Activated CD4-positive, alpha-beta T cell treated with anti-CD3 and anti-CD28 coated beads, Interleukin-2, amount 50 U/mL, for 48 hours (primary cell): ENCODE measurements at places on chromosomes 16 and 17.

GRCh38 chr17:76384987-76385891, 830 bp downstream of the SPHK1 start:
- peak; percentile 61 for DNase-seq

GRCh38 chr16:10031473-10031872, 150.8 kb downstream of the GRIN2A start:
- no peak for DNase-seq

DNA sequence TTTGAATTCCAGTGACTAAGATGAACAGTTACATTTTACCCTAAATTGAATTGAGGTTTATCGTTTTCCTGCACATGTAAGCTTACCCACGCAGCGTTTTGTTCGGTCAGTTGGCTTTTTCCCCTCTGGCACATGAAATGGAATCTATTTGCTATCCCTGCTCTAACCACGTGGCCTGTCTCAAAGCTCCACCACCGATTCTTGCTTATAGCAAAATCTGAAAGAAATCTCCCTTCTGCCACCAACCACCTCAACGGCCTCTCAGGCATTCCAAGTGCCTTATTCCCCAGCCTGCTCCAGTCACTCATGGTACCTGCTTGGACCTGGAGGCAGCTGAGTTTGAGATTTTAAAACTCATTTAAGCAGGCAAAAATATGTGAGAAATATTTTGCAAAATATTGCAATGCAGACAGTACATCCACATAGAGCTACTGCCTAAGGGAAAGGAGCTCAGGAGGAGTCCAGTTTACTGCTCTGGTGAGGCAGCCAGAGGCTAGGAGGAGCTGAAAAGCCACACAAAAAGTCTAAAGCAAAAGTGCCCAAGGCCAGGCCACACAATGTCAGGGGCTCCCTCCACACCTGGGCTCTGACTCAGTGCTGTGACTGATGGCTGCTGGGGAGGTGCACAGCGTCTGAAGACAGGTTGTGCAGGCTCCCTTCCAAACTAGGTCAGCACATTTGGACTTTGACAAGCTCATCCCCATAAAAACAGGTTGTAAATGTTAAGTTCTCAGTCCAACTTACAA, 26.4 kb downstream of the ARHGAP17 start:
- DNase-seq = peak; percentile 27

DNA sequence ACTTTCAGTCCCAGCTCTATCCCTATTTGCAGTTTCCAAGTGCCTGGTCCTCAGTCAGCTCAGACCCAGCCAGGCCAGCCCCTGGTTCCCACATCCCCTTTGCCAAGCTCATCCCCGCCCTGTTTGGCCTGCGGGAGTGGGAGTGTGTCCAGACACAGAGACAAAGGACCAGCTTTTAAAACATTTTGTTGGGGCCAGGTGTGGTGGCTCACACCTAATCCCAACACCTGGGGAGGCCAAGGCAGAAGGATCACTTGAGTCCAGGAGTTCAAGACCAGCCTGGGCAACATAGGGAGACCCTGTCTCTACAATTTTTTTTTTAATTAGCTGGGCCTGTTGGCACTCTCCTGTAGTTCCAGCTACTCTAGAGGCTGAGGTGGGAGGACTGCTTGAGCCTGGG, 1.7 kb downstream of the STH start:
- DNase-seq = no peak

- peak; percentile 71 for DNase-seq
These were observed 11.7 kb downstream of the ABCC1 start for GRCh38 chr16:15961060-15961511.

GRCh38 chr17:77734371-77735080, 224.0 kb upstream of the TNRC6C start:
- DNase-seq = no peak

- DNase-seq = no peak
These were observed 5.4 kb upstream of the GJD3 start for GRCh38 chr17:40369923-40370322.

- peak; percentile 62 for DNase-seq
These were observed at the start of gene MED13 for GRCh38 chr17:62064791-62065563. Gene MED13, minus strand, starts transcription at chr17:62065278. Its CDS starts 73 bp downstream, at chr17:62065205.

DNA sequence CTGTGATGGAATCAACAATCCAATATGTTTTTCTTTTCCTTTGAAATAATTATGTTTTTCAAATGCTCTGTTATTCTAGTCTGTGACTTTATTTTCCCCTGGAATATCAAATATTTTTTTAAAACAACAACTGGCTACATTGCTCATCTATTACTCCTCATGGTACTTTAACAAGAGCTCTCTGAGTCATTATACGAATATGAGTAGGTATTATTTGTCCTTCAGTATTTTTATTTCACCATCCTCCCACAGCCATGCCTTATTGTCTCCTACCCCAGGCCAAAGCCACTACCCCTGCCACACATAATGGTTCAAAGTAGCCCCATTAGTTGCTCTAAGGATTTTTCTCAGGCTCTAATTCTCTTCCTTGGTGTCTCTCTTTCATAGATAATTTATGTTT, 1572.3 kb downstream of the CDH8 start:
- no peak for DNase-seq

- no peak for DNase-seq
These were observed 85.6 kb downstream of the OMG start for GRCh38 chr17:31211352-31212012.

- no peak for DNase-seq
These were observed 57.8 kb downstream of the STH start for GRCh38 chr17:46056800-46057304.

- no peak for DNase-seq
These were observed 535.1 kb downstream of the CDH11 start for GRCh38 chr16:64586781-64587180.

DNA sequence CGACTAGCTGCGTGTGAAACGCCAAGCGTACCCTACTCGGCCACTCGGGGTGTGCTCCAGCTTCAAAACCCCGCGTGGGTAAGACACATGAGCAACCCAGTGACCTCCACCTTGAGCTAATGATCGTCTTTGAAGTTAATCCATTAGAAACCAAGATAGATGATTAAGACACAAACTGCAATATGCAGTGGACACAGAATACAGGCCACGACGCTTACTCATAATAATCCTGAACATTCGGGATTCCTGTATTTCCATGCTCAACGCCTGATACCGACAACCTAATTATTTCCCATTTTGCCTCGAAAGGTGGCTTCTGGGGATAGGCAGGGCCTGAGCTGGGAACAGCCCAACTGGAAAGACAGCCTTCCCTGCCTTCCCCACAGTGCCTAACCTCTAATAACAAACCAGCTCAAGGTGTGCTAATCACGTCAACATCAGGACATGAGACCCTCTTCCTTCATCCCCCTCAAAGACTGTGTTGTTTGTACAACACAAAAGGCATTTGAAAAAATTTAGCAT, 504 bp upstream of the COPRS start:
- DNase-seq = no peak

GRCh38 chr17:72692676-72693075, 399.8 kb downstream of the SLC39A11 start:
- DNase-seq = no peak

- no peak for DNase-seq
These were observed 23.6 kb downstream of the BMERB1 start for GRCh38 chr16:15457958-15458357.

DNA sequence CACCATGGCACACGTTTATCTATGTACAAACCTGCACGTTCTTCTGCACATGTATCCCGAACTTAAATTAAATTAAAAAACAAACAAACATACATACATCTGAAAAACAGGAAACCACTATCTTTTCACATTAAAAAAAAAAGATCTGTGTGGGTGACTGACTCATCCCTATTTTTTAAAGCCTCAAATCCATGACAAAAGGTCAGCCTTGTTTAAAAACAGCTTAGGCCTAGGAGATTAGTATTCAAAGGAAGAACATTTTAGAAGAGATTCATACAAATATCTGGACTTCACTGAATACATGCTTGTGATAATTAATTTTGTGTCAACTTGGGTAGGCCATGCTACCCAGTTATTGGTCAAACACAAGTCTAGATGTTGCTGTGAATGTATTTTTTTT, 4.7 kb upstream of the PRKAR1A start:
- no peak for DNase-seq

- DNase-seq = peak; percentile 92
These were observed 9.0 kb upstream of the ZFP90 start for GRCh38 chr16:68529931-68530701.

GRCh38 chr17:1563786-1564613, 1.4 kb upstream of the PITPNA start:
- no peak for DNase-seq

DNA sequence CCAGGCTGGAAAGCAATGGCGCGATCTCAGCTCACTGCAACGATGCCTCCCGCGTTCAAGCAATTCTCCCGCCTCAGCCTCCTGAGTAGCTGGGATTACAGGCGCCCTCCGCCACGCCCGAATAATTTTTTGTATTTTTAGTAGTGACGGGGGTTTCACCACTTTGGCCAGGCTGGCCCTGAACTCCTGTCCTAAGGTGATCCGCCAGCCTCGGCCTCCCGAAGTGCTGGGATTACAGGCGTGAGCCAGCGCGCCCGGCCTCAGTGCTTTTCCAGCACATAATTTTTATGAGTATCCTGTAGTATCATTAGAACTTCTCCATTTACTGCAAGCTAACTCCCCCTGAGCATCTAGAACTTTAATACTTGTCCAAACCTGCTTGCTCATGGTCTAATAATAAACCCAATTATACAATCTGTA, 1.8 kb downstream of the UBE2G1 start:
- DNase-seq = no peak

DNA sequence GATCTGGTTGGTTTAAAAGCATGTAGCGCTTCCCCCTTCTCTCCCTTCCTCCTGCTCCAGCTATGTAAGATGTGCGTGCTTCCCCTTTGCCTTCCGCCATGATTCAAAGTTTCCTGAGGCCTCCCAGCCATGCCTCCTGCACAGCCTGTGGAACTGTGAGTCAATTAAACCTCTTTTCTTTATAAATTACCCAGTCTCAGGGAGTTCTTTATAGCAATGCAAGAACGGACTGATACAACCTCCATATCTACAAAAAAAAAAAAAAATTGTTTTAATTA, 16.6 kb upstream of the PDXDC1 start:
- DNase-seq = no peak

DNA sequence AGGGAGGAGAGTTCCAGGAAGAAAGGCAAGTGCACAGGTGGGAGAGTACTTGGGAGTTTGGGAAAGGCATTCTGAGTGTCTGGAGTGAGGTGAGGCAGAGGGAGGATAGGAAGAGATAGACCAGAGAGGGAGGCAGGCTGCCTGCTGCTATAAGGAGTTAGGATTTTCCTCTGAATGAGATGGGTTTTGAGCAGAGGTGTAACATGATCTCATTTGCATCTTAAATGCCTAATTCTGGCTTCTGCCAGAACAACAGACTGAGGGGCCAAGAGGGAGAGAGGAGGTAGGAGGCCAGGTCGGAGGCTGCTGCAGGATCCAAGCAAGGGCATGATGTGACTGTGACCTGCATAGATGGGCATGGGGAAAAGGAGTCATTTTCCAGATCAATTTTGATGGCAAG, 31.5 kb upstream of the IRX6 start:
- DNase-seq = no peak

GRCh38 chr16:54780266-54780665, 150.4 kb upstream of the IRX5 start:
- no peak for DNase-seq

- DNase-seq = peak; percentile 28
These were observed 131.3 kb downstream of the AIPL1 start for GRCh38 chr17:6303664-6304063.

GRCh38 chr16:23673971-23674614, 4.6 kb upstream of the PLK1 start:
- DNase-seq = no peak

DNA sequence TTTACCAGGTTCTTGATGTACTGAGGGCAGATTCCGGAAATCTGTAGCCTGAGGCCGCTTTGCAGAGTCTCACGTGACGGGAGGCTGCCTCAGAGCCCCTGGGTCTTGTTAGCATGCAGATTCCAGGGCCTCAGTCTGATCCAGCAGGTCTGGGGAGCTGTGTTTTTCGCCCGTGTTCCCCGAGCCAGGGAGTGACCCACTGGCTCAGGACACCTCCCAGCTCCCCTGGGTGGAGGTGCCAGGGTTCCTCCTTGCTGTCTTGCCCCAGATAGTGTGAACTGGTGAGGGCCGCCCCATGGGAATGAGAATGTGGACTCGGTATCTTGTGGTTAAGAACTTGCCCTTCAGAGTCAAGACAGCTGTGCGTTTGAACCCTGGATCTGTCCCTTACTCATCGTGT, 98.6 kb downstream of the OR1D5 start:
- DNase-seq = no peak

DNA sequence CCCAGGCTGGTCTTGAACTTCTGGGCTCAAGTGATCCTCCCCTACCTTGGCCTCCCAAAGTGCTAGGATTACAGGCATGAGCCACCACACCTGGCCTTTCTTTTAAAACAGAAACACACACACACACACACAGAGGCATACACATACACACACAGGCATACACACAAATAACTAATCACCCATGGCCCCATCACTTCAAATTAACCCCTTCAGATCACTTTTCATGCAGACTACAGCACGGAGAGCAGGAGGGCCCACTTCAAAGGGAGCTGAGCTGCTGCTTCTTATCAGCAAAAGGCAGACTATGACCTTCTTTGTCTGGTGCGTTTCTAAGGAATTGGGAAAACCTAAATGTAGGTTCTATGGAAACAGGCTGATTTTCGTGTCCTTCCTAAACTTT, 1.9 kb downstream of the CLCN7 start:
- DNase-seq = no peak

GRCh38 chr17:30368912-30369720, 9.6 kb upstream of the CPD start:
- no peak for DNase-seq

- peak; percentile 51 for DNase-seq
These were observed 539 bp upstream of the VAMP2 start for GRCh38 chr17:8162997-8163977.

DNA sequence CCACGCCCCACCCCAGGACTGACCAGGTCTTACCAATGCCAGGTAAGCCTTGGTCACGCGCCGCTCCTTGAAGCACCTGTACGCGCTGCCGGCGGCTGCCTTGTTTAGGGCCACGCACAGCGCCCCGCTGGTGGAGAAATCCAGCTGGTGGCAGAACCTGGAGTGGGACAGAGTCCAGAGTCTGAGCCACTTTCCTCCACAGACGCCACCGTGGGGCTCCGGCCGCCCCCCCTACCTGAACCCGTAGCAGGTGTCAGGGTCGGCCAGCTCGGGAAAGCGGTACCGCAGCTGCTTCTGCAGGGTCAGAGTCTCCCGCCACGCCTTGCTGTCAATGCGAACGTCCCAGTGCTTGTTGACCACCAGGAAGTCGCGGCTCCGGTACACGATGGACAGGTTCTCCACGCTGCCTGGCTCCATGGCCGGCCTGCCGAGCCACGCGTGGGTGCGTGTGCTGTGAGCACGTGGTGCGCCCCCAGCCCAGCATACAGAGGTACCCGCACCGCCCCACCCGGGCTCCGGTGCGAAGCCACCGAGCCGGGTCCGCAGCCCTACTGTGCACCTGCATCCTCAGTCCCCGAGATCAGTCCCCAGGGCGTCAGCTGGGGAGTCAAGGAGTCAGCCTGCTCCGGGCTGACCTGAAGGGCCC, 737 bp downstream of the RPUSD1 start:
- no peak for DNase-seq
